ENCODE measurements at places on chromosomes 2 and 18.

DNA sequence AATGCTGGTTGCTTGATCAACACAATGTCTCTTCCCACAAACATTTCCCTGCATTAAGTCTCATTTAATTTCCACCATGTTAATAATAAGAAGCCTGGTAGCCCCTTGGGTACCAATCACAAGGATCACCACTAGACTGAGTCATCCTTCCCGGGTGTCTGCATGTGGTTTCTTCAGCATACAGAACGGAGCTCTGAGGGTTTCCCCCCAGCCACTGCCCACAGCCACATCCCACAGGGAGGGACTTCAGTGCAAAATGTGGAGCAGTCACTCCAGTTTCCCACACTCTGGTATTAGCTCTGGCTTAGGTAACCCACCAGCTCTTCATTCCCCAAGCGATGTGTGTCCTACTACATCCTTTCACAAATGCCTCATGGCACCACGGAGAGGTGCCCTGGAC is 42.7 kb upstream of the POLE4 start:
- no peak for DNase-seq

GRCh38 chr18:62828852-62829251 is 113.5 kb downstream of the PHLPP1 start:
- no peak for DNase-seq

DNA sequence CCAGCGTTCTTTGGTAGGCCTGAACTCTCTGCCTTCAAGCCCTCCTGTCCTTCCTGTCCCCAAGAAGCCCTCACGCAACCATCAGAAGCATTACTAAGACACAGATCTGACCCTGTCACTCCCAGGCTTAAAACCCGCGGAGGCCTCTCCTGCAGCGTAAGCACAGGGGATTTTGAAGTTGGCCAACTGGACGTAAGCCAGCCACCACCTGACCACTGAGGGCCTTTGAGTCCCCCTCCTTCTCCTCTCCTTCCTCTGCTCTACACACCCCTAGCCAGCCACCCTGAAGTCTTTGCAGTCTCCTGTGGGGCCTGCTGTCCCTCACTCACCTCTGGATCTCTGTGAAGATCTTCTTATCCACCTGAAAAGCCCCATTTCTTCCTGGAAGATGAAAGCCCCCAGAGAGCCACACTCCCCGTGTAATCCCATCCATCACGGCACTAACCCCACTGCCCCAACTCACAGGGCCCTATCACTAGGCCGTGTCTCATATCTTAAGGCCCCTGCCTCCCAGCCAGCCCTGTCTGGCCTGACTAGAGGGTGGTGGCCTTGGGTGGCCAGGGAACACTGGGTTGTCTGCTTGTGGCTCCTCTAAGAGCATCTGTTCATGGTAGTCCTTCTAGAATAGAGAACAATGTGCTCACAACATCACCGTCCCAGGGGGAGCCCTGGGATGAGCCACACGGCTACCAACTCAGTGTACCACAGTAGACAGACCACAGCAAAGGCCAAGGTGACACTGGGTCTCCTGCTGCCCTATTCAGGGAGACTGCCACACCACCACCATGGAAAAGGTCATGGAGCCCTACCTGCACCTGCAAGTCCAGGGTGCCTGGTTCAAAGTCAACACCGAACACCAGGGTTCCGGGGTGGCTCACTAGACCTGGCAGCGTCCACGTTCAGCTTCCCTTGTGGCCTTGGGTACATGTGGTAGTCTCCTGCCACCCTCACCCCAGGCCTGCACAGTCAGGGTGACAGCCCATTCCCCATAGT is 191.6 kb downstream of the ZBTB7C start:
- DNase-seq: no peak

GRCh38 chr18:183769-184168 is 25.4 kb downstream of the USP14 start:
- no peak for DNase-seq

DNA sequence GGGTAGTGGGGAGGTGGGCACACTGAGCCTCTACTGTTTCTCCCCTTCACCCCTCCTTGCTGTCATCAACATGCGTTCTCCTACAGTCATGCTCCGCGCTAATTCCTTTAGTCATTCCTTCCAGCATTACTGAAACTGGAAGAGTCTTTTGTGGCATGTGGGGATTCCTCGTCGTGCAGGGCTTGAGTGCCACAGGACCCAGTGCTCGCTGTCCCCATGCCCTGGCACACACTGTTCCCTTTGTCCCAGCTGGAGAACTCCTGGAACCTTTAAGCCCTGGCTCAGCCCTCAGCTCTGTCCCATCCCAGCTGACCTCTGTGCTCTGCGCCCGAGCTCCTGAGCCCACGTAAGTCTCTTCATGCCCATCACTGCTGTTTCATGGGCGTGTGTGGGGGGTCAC is 42.1 kb downstream of the ODC1 start:
- DNase-seq: no peak

DNA sequence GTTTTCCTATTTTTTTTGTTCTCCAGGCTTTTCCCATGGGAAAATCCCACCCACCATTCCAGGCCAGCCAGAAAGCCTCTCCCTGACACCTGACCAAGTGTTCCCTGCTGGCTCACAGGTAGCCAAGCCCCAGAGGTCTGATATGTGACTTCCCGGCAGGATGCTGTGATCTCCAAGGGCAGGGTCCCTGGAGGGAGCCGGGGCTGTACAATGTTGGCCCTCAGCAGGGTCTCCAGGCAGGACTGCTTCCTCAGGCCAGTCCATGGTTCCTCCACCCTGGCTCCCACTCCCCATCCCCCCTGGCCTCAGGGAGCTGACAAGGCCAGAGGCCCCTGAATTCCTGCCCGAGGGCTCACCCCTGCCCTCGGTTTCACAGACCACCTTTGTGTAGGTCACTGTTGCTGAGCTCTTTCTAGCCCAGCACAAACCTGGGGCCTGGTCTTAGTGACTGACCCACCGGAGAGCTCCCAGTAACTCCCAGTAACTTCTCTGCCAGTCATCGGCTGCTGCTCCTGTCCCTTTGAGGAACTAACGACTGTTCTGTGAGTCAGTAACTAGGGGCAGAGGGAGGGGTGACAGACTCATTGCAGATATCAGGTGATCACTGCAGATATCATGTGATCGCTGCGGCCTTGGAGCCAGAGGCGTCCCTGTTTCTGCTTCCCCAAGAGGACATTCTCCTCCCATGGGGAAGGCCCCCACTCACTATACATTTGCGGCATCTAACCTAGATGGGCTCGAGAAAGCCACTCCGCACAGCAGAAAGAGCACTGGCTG is 38.7 kb downstream of the SDC1 start:
- DNase-seq: no peak

Measured in T-helper 1 cell (primary cell).